SK-N-SH (cell line): ENCODE measurements at places on chromosomes 16 and 17. TPM values are rescaled to one million over a fixed set of nuclear protein-coding genes. Genes with fewer than 3 reads are reported as not detected.

Gene ITGA3
- polyA plus RNA-seq, result 543 and 766 TPM in 2 replicates

GRCh38 chr17:37062021-37062420, 113.3 kb downstream of the AATF start:
- peaks cover 12% of the 10 kb centered on the region for H3K36me3 ChIP-seq
- H3K27ac ChIP-seq, result no peak overlapping the region
- no peak overlapping the region for H3K4me3 ChIP-seq
- no peaks in the 10 kb centered on the region for H3K27me3 ChIP-seq

GRCh38 chr16:85018529-85019236, 7.3 kb upstream of the ZDHHC7 start:
- H3K4me1 ChIP-seq, result no peaks in the 10 kb centered on the region
- H3K27me3 ChIP-seq, result no peaks in the 10 kb centered on the region
- DNase-seq, result no peak
- no peaks in the 10 kb centered on the region for H3K36me3 ChIP-seq
- H3K27ac ChIP-seq, result no peak overlapping the region

GRCh38 chr17:19327031-19327783, 35.3 kb downstream of the B9D1 start:
- no peak overlapping the region for H3K27ac ChIP-seq
- H3K36me3 ChIP-seq, result peaks cover 15% of the 10 kb centered on the region
- no peak overlapping the region for H3K4me3 ChIP-seq
- H3K27me3 ChIP-seq, result no peaks in the 10 kb centered on the region
- DNase-seq, result no peak

DNA sequence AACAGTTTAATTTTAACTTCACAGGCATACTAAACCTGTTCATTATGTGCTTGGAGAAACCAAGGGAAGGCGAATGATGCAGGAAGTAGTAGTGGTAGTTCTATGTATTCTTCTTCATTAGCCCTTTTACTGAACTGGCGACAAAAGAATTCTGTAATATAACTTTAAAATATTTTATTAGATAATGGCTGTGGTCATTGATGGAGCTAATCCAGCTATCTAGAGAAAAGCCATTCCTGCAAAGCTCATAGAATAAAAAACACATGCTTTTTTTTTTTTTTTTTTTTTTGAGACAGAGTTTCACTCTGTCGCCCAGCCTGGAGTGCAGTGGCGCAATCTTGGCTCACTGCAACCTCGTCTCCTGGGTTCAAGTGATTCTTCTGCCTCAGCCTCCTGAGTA, 23.5 kb downstream of the TANC2 start:
- no peaks in the 10 kb centered on the region for H3K36me3 ChIP-seq
- no peak for DNase-seq
- no peaks in the 10 kb centered on the region for H3K4me1 ChIP-seq
- no peak overlapping the region for H3K4me3 ChIP-seq
